Stimulated activated CD4-positive, alpha-beta T cell treated with anti-CD3 and anti-CD28 coated beads, Interleukin-2, amount 100 ng/mL, for 48 hours (primary cell): ENCODE measurements at places on chromosomes 12 and 14.
A peak's percentile ranks its signal among the peaks of the same experiment; 100 is the strongest.

DNA sequence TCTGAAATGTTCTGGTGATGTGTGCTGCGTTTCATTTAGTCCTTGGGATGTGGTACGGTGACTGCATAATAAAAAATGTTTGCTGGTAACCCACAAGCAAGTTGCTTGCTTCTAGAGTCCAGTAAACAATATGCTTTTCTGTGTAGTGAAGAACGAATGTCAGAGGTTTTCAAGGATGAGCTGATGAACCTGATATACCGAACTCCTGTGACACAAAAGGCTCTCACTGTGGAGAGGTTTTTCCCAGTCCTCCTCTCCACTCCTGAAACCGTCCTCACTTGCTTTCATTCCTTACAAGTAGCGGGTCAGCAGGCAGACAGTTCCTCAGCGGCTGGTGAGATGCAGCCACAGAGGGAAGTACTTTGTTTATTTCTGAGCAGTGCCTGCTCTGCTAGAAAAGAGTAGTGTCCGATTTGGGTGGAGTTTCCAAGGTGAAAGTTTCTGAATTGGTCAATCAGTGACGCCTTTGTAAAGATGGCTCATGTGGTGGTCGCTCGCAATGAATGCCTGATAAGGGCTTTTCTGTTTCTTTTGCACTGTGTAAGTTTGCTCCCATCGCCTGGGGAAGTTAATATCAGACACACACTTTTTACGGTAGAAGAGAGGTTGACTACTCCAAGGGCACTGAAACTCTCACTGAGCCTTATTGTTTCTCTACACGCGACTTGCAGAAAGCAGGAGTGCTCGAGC lies 3.0 kb downstream of the ETV6 start:
- no peak for DNase-seq

- DNase-seq: peak; percentile 55
These were observed 8.3 kb downstream of the CISTR start for GRCh38 chr12:53743266-53744129.

DNA sequence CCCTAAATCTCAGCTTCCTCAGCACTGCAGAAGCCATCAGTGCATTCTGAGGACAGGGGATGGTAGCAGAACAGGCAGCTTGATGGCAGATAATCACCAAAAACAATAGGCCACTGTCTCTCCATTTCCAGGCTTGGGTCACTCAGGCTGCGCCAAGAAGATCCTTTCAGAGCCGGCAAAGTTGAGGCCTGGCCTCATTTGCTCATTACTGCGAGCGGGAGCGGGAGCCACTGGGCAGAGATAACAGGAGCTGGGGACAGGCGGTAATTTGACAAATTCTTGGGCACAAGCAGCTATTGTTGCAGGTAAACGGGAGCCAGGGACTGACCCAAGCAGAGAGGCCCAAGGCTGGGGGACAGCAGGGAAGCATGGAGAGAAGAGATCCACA lies 2.1 kb downstream of the MSI1 start:
- DNase-seq: no peak

- DNase-seq: peak; percentile 58
These were observed 53.3 kb downstream of the RBM19 start for GRCh38 chr12:113912760-113913329.

GRCh38 chr14:104107101-104107581 lies 21.6 kb downstream of the ASPG start:
- DNase-seq: no peak

DNA sequence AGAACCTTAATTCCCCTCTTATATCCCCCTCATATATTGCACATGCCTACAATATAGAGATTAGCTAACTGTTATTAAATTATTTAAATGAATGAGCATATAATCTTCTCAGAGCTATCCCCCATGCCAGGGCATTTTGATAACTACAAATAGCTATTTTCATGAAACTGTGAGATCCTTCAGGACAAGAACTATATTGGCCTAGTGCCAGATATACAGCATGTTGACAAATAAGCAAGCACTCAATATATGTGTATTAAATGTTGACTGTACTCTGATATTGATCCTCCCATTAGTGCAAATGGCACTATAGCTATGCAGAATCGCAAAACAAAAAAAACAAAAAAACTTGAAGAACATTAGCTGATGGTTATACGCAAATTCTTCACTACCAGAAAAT lies 134.1 kb upstream of the OTX2 start:
- DNase-seq: no peak

GRCh38 chr12:43066471-43066870 lies 476.9 kb upstream of the PRICKLE1 start:
- no peak for DNase-seq

DNA sequence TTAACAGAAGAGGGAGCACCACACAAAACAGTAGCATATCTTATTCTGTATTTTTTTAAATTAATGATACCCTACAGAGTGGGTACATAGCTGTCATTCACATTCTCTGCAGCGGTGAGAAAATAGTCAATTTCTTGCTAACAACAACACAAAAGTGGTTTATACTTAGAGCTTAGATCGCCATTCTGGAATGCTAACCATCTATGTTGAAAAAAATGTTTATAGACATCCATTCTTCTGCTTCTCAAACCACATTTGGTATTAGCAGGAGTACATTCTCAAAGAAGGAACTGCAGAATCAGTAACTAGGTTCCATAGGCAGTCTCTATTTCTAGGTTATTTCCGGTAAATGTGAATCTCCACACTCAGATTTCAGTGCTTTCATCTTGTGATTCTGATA lies 185.9 kb downstream of the PPFIA2 start:
- no peak for DNase-seq

DNA sequence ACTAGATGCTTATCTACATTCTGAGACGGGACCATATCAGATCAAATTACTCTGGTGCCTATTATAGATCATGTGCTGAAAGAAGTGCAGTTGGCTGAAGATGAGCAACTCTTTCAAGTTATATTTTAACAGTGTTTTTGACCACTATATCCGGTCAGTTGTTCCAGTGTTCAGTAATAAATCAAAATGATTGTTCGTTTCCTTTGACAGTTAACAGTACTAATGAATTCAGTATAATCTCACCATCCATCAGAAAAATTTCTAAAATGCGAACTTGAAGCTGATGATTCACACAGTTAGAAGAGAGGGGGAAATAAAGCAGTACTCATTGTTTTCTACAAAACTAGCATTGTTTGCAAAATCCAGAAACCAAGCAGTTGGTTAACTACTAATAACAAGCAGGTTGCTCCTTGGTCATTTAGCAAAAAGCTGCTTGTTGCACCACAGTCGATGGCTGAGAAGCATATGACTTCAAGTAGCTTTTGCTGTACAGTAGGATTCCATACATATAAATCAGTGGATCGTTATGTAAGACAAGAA lies 2.3 kb downstream of the RPS6KA5 start:
- DNase-seq: no peak

DNA sequence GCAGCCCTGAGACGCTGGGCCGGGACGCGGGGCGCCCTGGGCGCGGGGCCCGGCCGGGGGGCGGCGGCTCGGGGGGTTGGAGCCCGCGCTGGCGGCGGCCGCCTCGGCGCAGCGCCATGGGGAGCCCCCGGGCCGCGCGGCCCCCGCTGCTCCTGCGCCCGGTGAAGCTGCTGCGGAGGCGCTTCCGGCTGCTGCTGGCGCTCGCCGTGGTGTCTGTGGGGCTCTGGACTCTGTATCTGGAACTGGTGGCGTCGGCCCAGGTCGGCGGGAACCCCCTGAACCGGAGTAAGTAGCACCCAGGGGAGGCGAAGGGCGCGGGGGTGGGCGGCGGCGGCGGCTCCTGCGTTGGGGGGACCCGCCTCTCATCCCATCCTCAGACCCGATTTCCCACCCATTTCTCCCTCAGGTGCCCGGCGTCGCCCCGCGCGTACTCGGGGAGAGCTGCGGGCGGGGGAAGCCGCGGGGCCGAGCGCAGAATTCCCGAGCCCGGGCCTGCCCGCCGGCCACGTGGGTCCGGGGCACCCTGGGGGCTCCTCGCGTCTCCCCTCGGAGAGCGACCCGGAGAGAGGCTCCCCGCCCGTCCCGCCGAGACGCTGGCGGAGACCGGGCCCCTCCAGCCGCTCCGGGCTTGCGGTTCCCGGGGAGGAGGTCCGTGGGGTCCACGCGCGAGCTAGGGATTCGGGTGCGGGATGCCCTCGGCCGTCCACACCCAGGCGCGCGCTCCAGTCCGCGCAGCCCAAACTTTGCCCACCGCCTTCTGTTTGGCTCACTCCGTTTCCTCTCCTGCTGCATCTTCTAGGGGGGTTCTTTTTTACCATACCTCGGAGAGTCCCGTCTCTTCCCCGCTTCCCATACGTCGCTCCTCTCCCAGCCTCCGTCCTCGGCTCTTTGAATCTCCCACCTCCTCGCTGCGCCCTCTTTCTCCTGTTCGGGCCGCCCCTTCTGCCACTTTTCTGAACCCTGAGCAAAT lies 807 bp downstream of the B4GALNT3 start:
- peak; percentile 27 for DNase-seq

DNA sequence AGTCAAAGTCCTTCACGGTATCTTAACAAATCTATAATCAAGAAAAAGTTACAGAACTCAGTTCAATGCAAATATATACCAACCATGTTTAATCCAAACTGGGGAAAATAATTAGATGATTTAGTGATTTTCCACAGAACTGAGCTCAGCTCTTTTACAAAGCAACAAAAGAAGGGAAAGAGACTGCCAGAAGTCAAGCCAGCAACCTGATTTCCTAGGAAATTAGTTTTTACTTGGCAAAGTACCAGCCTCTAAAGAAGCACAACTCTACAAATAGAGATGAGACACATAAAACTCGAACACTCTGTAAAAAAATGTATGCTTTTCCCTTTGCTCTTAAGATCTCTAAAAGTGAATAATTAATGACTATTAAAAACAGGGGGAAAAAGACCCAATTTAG lies 19.4 kb downstream of the NUMB start:
- DNase-seq: no peak

DNA sequence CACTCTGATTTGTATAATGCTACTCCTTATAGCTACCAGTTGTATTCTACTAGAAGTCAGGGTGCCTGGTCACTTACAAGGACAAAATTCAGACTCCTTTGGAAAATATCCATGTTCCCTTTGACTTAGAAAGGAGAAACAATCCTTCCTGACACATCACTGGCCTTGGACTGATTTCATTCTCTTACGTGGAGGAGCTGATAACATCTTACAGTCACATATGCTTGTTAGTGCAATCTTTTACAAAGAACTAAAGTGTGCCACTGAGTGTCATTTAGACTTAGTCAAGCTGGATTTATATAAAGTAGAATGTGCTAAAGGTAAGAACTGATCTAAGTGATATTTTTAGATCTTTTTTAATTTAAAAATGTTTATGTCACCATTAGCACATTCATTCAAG lies 131.0 kb upstream of the TMTC2 start:
- no peak for DNase-seq

DNA sequence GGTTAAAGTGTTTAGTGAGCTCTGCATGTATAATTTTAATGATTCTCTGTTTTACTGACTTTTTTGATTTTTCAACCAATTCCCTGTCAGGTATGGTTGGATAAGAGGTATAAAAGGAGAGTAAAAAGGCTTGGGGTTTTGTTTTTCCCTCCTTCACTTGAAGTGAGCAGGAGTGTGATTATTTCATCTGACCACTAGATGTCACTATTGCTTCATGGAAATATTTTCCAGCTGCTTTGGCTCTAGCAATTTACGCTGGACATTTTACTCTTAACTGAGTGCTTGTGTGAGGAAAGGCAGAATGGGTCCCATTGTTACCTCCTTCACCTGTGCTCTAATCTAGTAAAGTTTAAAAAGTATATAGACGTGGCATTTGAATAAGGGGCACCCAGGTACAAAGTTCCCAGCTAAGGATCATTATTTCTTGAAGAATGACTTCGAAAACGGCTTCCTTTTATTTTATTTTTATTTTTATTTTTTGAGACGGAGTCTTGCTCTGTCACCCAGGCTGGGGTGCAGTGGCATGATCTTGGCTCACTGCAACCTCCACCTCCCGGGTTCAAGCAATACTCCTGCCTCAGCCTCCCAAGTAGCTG lies 66.5 kb downstream of the TBC1D30 start:
- DNase-seq: no peak

DNA sequence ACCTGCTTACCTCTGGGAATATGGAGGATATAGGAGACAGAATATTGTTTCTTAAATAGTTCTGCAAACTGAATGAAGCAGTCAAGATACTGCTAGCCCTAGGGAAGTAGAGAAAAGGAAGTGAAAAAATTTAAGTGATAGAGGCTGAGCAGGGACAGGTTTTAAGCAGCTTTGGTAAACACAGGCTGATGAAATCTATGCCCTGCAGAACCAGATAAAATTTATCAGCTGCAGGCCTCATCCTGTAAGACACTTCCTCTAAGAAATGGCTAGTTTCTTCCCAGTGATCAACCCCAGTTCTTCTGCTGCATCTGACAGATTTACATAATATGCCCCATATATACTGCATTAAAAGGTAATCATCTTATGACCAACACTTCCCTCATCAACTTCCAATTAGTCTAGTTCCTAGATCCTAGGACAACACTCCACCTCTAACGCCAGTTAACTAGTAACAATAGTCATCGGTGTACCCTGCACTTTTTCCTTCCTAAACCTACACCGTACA lies 1.3 kb upstream of the ESYT1 start:
- no peak for DNase-seq

- peak; percentile 7 for DNase-seq
These were observed 18.6 kb upstream of the GPATCH2L start for GRCh38 chr14:76133103-76133502.

- DNase-seq: no peak
These were observed 65.5 kb upstream of the SLC38A4 start for GRCh38 chr12:46891306-46891705.

DNA sequence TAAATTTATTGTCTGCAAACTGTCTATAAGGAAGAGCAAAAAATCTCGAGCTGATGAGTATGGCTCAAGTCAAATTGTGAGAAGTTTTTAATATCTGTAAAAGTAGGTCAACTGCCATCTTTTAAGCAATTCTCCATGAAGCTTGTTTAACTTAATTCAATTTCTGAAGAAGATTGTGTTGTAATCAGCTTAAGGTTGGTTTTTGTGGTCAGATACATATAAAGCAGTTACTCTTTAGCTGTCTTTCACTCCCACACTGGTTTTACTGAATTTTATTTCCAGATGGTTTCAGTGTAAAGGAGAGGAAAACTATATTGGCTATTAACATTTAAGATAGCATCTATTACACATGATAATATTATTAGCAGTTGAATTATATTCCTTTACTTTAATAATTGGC lies 1165.1 kb downstream of the SLC16A7 start:
- no peak for DNase-seq

GRCh38 chr12:103586791-103587370 lies at the start of gene STAB2:
STAB2 (plus strand) TSS chr12:103587273; CDS start chr12:103587477, 204 bp downstream.
- DNase-seq: no peak

- DNase-seq: no peak
These were observed 14.2 kb upstream of the CDKL1 start for GRCh38 chr14:50410921-50411320.

DNA sequence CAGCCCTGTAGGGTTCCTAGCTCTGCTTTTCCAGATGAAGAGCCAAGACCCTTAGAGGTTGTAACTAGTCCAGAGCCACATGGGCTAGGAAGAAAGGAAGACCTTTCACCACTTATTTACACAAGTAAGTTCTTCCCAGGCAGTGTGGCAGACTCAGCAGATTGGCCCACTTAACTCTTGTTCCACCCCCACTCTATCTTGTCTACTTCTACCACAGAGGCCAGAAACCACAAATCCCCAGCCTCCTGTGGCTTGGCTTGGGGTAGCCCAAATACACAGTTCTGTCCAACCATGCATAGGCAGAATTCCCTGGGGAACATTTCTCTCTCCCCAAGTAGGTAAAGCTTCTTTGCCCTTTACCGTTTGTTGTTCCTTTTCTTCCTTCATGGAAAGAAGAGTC lies 383.5 kb downstream of the RGS6 start:
- DNase-seq: no peak

- no peak for DNase-seq
These were observed 75.6 kb downstream of the ARL6IP4 start for GRCh38 chr12:123056053-123056452.
